Activated CD4-positive, alpha-beta memory T cell treated with anti-CD3 and anti-CD28 coated beads for 36 hours (primary cell): ENCODE measurements at places on chromosomes 4 and X.

DNA sequence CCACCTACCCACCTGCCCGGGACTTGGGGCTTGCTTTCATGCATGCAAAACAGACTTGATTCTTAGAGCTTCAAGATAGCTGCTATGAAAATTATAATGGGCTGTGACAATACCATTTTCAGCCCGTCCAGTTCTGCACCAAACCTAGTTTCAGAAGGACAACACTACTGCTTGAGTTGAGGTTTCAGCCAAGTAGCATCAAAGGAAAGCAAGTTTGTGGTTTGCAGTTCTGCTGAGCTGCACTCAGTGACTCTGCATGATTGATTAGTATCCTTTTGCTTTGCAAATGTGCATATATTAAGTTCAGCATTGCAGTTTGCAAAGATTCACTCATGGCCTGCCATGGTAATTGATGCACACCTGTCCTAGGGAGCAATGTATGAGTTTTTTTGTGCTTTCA, 442.7 kb downstream of the RPA4 start:
- DNase-seq, result no peak

- DNase-seq, result no peak
Observed at GRCh38 chr4:109645874-109646710, 57.2 kb downstream of the CASP6 start.

DNA sequence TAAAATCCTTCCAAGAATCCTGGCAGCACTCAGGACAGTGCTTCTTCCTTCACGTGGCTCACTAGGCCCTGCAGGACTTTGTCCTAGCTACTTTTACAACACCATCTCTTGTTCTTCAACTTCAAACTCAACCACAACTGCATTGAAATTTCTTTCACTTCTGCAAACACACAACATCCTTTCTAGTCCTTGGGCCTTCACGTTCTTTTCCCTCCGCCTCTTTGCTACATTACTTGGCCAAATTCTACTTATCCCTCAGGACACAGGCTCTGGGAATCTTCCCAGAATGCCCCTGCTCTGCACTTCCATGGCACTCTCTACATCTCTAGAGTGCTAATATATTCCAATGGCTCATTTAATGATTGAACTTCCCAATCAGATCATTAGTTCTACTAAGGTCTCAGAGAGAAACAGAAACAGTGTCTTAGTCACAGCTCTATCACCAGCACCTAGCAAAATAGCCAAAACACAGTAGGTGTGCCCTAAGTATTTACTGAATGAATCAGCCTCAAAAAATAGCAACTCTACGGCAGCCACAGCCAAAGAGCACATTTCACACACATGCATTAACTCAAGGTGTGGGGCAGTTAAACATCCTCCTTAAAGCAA, 73.3 kb downstream of the MANBA start:
- no peak for DNase-seq

- no peak for DNase-seq
Observed at GRCh38 chr4:127623797-127624083, 9.0 kb upstream of the INTU start.

DNA sequence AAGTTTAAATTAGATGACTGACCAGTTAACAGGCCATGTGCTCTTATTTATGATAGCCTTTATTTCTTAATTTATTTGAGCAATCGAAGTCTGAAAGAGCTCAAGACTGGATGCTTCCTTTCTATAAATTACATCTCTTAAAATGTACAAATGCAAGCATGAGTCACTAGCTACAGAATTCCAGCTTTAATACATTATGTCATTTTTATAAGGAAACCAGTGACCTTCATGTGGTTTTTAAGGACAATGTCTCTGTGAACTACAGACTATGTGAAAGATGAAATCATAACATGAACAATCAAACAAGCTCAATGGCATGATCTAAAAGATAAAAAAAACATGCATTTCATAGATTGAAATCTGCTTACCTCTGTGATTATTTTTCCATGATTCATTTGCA, 15.4 kb downstream of the HTR2C start:
- no peak for DNase-seq

- no peak for DNase-seq
Observed at GRCh38 chr4:188275686-188276085, 136.4 kb downstream of the TRIML1 start.

GRCh38 chr4:176198316-176198903, 3.0 kb upstream of the SPATA4 start:
- DNase-seq, result no peak

GRCh38 chr4:167775375-167775774, 317.0 kb upstream of the ANXA10 start:
- no peak for DNase-seq

GRCh38 chr4:22997358-22998224, 304.9 kb downstream of the GBA3 start:
- no peak for DNase-seq

DNA sequence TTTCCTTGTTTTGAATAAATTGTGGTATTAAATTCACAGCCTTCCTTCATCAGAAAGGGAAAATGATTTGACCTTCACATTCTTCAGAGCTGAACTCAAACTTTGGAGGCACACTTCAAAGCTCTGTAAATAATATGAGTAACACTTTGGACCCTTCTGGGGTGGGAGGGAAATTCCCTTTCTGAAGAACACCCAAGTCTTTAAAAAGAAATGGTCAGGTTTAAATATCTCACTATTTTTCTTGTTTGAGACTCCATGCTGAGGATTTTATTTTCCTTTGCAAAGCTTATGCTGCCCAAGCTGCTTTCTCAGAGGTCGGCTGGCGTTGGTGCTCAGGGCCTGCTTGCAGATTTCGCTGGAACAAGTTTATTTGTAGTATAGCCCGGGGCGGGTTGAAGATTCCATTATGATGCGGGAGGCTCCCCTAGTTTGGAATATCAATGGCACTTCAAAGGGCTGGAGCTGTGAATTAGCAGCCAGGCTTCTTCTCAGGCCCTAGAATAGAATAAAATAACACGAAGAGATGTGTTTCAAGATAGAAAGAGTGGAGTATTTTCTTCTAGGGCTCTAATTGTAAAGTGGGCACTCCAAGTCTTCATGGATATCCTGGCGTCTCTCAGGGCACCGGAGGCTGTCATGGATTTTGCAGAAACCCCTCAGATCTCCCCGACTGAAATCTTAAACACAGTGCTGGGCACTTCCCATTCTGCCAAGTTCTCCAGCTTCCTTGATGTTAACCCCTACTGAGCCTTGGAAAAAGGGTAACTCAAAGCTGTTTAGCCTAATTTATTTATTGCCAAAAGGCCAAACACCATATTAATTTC, 315.6 kb downstream of the GPAT3 start:
- no peak for DNase-seq

DNA sequence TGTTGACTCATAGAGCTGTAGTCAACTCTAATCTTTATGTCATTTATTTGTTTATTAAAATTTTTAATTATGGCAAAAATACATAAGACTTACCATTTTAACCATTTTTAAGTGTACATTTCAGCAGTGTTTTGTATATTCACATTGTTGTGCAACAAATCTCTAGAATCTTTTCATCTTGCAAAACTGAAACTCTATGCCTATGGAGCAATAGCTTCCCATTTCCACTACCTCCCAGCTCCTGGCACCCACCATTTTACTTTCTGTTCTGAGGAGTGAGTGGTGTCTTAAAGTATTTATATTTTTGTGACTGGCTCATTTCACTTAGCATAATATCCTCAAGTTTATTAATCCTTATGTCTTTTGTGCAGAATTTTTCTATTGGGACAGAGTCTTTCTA, 181.0 kb downstream of the GPAT3 start:
- DNase-seq, result no peak

DNA sequence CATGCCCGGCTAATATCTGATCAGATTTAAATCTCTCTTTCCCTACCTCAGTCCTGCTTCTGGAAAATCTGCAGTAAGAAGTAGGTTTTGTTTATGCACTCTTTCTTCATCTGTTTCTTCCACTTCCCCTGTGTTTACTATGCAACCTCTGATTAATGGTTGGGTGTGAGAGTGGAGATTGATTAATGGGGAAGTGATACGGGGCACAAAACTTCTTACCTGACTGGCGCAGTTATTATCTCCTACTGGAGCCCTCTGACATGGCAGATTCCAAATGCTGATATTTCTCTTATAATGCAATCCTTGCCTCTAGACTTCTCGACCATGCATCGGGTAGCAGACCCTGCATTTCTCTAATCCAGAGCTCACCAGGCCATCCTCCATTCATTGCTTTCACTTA, 60.2 kb upstream of the HPGD start:
- DNase-seq, result no peak

DNA sequence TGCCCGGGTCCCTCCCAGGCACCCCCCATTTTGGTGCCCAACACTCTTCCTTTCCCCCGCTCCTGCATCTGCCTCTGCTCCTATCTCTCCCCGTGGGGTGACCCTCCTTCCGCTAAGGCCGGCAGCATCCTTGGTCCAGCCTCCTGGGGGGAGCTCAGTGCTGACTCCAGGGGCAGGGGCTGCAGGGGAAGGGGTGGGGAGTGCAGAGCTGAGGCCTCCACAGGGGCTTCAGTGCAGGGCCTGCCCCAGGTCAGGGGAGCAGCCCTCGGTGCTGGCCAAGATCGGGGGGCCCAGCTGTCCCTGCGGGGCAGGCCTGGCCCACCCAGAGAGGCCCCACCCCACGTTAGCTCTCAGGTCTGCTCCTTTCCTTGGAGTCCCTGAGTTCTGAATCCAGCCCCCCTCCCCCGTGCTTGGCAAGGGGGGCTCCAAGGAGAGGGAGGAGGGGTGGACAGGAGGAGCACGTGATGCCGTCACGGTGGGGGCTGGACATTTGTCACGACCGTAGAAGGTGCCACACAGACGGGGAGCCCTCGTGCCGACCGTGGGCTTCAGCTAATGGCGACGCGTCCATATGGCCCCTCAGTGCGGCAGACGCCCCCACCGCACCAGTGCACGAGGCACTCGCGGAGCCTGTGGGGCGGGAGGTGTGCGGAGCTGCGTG, 63.5 kb upstream of the ADRA2C start:
- DNase-seq, result no peak

DNA sequence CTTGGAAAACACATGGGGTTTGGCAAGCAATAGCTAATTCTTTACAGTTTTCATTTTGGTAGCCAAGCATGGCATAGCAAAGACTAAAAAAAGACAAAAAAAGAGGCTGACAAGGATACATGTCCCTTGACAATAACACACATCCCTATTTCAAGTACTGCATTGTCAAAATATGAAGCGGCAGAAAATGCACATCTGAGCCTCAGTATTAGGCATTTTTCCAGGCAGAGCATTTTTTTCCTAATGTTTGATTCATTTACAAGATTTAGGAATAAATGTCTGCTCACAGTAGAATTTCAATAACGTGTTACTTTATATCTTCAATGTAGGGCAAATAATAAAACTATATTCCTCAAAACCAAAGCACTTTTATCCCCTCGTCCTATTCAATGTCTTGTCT, 216.3 kb upstream of the PCDH18 start:
- no peak for DNase-seq

- DNase-seq, result no peak
Observed at GRCh38 chrX:132369617-132370326, 119.1 kb downstream of the MBNL3 start.

- peak; percentile 30 for DNase-seq
Observed at GRCh38 chr4:170089668-170090351, at the start of gene AADAT. Gene AADAT (minus strand): TSS chr4:170089956. CDS start chr4:170089690, 266 bp downstream.

DNA sequence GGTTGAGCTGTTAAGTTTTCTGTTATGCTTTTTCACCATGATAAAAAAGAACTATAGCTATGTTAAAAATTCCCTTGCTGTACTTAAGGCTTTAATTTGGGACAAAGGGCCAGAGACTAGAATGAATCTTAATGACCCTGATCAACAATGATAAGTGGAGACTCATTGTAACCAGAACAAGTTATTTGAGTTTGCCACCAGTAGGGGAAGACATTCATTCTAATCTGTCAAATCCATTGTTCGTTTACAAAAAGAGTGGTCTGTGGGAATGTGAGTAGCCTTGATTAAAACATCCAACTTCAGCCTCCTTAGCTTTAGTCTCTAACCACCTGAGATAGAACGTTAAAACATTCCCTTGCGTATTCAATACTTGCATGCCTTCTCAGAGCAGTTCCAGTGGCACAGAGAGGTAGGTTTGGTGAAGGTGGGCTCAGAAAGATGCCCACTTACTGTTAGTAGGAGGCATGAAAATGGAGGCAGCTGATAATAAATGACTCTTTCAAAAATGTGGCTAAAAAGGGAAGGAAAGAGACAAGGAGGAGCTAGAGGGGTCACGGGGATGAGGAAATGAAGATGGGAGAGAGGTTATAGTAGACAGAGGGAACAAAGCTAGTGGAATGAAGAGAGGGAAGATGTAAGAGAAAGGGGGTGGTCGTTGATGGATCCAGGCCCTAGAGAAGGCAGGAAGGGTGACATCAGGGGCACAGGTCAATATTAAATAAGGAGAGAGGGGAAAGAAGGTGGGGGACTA, 66.2 kb downstream of the EGF start:
- no peak for DNase-seq

- no peak for DNase-seq
Observed at GRCh38 chr4:80462621-80463091, 127.1 kb downstream of the CFAP299 start.

DNA sequence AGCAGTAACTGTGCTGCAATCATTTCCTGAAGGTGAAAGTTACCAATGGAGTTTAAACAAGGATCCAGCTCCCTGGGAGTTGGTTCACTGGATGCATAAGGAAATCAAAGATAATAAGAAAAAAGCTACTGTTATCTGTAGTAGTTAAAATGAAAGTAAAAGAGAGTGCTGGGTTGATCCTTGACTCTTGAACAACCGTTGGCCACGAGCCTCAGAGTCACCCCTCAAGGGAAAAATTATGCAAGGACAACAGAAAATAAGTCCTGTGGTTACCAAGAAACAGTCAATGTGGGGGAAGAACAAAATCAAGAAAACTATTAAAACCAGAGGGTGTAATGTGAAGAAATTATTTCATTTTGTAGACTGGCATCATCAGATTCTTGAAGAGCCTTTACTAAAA, 49.7 kb upstream of the DDIT4L start:
- DNase-seq, result no peak

GRCh38 chr4:26148927-26149326, 171.9 kb upstream of the RBPJ start:
- DNase-seq, result no peak

- no peak for DNase-seq
Observed at GRCh38 chr4:65139998-65140397, 530.3 kb downstream of the EPHA5 start.

DNA sequence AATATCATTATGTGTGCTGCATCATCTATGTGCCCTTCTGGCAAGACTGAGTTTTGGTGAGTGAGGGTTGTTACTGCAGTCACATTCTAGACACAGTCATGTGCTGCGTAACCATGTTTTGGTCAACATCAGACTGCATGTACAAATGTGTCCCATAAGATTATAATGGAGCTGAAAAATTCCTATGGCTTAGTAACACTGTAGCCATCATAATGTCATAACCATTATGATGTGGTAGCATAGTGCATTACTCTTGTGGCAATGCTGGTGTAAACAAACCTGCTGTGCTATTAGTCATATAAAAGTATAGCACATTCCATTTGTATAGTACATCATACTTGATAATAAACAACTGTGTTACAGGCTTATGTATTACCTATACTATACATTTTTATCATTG, 198.1 kb upstream of the NUDT6 start:
- DNase-seq, result no peak

GRCh38 chr4:133775881-133776280, 425.7 kb downstream of the PABPC4L start:
- DNase-seq, result no peak
